ENCODE measurements at places on chromosomes 5 and 9. TPM values are rescaled to one million over a fixed set of nuclear protein-coding genes. Genes with fewer than 3 reads are reported as not detected.

FCN1 gene
- total RNA-seq: 16.5 TPM

PCDHB5 gene
- 2.8 TPM for total RNA-seq

GRXCR2 gene
- total RNA-seq: not detected

SOX30 gene
- 0.29 TPM for total RNA-seq

SCGB3A2 gene
- not detected for total RNA-seq

RGS14 gene
- 11.3 TPM for total RNA-seq

YIPF5 gene
- total RNA-seq: 47.5 TPM

SARDH gene
- 0.62 TPM for total RNA-seq

PRSS3 gene
- total RNA-seq: 1.00 TPM

CLIC3 gene
- total RNA-seq: 1.9 TPM

ACOT12 gene
- total RNA-seq: 0.14 TPM

GNA14 gene
- total RNA-seq: 6.0 TPM

NLN gene
- total RNA-seq: 20.4 TPM

GPR150 gene
- 0.23 TPM for total RNA-seq

TXNDC8 gene
- total RNA-seq: not detected

SEMA5A gene
- total RNA-seq: 34.1 TPM

ADGRD2 gene
- total RNA-seq: not detected

SPATA31C1 gene
- total RNA-seq: not detected

MRPS2 gene
- total RNA-seq: 15.9 TPM

ADRA1B gene
- total RNA-seq: 4.2 TPM

UGT3A1 gene
- total RNA-seq: not detected

QRFP gene
- not detected for total RNA-seq

RANBP17 gene
- 21.7 TPM for total RNA-seq

IRX1 gene
- not detected for total RNA-seq

PALM2AKAP2 gene
- 65.6 TPM for total RNA-seq

SLC22A4 gene
- total RNA-seq: 3.1 TPM

PCSK1 gene
- total RNA-seq: 13.8 TPM

TNFSF8 gene
- total RNA-seq: 2.9 TPM

HSD17B4 gene
- total RNA-seq: 188 TPM

LCNL1 gene
- total RNA-seq: 2.4 TPM

LCN9 gene
- total RNA-seq: not detected
